ENCODE measurements at places on chromosomes 6 and 20.

GRCh38 chr6:4638641-4639040 is 137.6 kb upstream of the CDYL start:
- no peak for DNase-seq

DNA sequence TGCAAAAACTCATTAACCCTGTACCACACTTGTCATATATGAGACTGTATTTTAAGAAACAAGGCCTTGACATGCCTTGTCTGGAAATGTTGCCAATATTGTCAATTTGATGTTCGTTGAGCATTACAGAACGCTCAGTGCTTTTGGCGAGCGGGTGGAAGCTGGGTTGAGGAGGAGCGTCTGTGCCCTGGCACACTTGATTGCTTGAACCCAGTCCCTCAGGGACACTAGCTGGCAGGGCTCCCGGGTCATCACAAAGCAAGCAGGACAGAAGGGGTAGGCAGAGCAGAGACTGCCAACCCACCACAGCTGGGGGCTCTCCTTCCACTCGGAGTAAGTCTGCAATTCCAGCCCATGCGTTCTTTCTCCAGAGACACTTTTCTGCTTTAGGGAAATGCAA is 286.3 kb downstream of the KHDC1L start:
- no peak for DNase-seq

- no peak for DNase-seq
Measured at GRCh38 chr6:167984144-167984719, 13.2 kb upstream of the KIF25 start.

GRCh38 chr20:45484676-45485075 is 15.1 kb downstream of the WFDC2 start:
- DNase-seq: no peak

DNA sequence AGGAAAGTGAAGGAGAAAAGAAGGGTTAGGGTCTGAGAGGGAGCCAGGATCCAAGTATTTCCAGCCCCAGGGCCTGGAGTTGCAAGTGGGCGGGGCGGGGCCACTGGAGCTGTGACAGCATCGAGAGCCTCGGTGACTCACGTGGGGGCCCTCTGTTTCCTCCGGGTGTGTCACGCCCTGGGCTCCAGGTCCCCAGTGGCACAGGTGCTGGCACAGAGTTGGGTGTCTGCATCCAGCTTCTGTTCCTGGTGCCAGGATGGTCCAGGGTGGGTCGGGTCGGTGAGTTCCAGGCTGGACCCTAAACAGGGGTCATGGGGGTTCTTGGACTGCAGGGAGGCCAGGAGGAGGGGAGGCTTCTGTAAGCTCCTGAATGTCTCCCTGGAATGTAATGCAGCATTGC is 16.7 kb downstream of the RAET1L start:
- DNase-seq: no peak

- DNase-seq: no peak
Measured at GRCh38 chr6:143078468-143079324, 18.0 kb downstream of the AIG1 start.

- no peak for DNase-seq
Measured at GRCh38 chr6:40912158-40912946, 126.7 kb downstream of the UNC5CL start.

DNA sequence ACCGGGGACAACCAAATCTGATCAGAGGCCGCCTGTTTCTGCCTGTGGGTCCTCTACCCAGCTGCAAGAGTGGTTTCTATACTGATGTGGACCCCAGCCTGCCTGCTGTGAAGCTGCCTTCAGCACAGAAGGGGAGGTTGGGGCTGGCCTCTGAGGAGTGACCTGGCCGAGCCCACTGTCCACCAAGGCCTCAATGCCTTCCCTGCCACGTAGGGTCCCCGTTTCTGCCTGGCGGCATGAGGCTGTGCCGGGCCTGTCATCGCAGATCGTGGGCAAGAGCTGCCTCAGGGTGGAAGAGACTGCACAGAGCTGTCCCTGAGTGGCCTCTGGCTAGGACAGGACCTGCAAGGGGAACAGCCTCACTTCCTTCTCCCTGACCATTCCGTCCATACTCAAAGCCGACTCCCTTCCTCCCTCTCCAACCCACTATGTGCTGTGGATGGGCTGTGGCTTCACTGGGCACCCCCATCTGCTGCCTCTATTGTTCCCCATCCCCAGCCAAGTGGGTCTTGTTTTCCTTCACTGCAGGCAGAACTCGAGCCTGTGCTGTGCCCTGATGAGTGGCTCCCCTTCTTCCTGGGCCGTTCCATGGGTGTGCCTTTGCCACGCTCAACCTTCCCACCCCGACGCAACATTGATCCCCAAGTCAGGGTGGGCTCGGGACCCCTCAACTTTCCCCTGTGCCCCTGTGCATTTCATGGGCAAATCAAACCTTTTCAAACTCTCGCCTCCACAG is 60.3 kb downstream of the ERMARD start:
- DNase-seq: no peak

DNA sequence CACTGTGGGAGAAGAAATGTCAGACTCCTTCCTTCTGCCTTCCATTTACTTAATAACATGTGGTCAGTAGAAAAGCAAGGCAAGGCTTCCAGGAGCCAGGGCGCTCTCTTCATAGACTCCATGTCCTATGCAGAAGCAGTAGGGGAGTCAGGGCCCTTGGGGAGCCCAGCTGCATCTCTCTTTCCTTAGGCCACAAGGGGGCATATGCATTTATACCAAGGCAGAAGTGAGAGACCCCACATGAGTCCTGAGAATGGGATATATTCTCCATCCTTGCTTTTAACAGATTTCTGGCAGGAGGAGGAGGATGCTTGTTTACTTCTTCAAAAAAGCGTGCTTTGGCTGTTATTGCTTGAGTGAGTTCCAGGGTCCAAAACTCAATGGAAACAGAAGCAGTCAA is 198.5 kb downstream of the HIVEP2 start:
- no peak for DNase-seq

All from HS-5 (cell line).